Colonic mucosa (tissue), 4 donors: ENCODE measurements at places on chromosomes 1 and 21.

DNA sequence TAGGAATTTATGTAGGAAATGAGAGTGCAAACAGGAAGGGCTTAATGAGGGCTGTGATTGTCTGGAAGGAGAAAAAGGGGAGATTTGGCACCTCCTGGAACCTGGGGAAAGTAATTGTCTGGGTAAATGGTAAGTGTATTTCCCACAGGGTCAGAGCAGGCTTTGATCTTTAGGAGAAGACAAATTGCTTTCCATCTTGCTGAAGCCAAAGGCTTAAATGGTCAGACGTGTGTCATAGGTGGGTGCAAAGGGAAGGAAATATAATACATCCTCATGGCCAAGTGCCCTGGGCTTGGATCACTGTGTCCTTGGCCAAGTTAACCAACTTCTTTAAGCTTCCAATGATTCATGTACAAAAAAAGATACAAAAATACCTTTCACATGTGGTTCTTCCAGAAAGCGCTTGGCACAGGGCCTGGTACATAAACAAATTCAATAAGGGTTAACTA is 1.3 kb upstream of the DUSP23 start:
- no peak for DNase-seq

DNA sequence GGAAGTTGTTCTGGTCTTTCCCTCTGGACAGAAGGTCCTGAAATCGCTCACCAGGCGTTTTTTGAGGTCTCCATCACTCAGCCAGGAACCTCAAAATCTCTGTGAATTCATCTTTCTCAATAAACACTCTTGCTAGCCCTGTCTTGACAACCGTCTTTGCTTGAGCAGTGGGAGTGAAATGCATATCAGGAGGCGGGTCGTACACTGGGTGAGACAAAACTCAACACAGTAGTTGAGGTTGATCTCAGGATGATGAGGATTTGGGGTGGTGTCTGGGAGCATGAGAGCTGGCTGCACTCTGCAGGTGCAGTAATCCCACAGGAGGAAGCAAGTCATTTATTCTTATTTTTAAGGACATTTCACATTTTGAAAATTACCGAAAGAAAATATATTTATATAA is 1.9 kb downstream of the GPR25 start:
- DNase-seq: no peak

GRCh38 chr1:26399034-26399433 is 11.6 kb upstream of the LIN28A start:
- no peak for DNase-seq

GRCh38 chr21:37370152-37371040 is 3.8 kb downstream of the DYRK1A start:
- no peak for DNase-seq

- no peak for DNase-seq
These were observed 120.0 kb downstream of the PGBD5 start for GRCh38 chr1:230306169-230306568.

- DNase-seq: no peak
These were observed 181.0 kb downstream of the DISC1 start for GRCh38 chr1:231807541-231807940.

GRCh38 chr1:63950023-63950422 is 176.2 kb downstream of the ROR1 start:
- DNase-seq: peak; percentile 20

GRCh38 chr1:153963850-153964331 is 554 bp upstream of the SLC39A1 start:
- peak; percentile 70 for DNase-seq

DNA sequence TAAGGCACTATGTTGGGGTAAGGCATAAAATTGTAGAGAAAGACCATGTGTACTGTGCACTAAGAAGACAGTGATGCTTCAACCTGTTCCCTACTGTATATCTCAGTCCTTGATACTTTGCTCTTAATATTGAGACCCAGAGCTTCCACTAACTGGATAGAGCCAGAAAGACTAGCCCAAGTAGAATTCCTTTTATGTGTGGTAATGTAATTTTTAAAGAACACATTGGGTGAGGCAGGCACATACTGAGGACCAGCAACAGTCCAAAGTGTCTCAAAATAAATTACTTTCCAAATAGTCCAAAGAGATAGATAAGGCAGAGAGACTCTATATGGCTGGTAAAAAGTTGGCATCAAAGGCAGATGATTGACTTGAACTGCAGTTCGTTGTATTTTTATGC is 31.4 kb upstream of the MROH9 start:
- DNase-seq: no peak

DNA sequence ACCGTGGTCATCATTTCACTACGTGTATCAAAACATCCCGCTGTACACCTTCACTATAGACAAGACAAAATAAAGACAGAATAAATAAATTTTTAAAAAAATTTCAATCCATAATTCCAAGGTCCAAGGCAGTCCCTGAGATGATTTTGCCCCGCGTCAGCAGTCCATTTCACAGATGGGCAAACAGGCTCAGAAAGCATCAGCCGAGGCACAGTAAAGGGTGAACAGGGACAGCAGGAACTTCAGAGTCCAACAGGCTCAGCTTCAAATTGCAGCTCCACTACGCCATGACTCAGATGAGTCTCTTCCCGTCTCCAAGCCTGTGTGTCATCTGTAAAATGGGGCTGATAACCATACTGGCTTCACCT is 15.0 kb downstream of the MATN1 start:
- DNase-seq: no peak

DNA sequence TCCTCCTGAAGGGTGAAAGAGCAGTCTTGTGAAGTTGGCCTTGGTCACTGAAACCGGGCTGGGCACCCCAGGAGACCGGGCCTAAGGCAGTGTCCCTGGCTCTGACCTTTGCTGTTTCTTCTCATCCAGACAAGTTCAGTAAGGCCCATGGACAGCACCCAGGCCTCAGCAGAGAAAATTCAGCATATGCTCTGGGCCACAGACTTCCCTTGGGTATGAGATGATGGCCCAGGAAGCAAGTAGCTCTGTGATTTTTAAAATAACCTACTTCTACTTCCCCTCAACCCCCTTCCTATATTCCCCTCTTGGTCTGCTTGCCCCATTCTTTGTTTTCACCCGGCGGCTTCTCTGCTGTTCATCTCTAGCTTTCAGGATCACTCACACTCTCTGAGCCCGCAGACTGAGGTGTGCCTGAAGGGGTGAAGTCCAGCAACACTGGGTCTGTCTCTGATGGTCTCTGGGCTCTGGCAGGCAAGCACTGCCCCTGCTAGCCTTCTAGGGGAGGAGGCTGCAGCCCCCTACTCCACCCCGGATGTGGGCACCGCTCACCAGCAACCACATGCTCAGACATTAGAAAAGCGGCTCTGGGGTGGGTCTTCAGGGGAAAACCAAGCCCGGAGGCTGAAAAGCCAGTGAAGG is 2.9 kb upstream of the GPR25 start:
- DNase-seq: no peak

DNA sequence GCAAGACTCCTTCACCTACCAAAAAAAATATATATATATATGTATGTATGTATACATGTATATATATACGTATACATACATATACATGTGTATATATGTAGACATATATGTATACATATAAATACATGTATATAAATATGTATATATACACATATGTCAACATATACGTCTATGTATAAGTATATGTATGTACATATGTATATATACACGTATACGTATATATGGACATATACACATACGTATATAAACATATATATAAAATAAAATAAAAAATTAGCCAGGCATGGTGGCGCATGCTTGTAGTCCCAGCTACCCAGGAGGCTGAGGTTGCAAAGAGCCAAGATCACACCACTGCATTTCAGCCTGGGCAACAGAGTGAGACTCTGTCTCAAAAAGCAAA is 31.6 kb downstream of the BRWD1 start:
- no peak for DNase-seq

DNA sequence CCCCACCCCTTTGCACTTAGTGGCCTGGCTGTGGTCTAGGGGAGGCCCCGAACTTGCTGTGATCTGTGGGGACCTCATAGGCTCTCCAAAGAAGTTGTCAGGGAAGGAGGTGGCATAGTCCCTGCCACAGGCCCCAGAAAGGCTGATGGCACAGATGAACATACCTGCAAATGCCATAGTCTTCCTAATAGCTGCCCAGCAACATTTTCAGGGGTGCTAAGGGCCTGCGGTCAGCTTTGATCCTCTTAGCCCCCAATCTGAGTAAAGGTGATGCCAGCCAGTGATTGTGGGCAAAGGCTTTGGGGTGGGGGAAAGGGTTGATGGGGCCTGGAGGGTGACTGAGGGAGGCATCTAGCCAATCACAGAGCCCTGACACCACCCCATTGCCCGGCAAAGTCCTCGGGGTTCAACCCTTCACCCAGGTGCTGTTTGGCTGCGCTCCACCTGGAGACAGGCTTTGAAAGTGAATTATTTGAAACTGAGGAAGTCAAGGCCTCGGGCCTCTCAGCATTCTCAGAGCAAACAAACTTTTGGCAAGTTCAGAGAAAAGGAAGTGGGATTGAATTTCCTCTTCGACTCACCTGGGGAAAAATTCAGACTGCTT is 35.8 kb downstream of the PAX7 start:
- DNase-seq: peak; percentile 74

- no peak for DNase-seq
These were observed 32.4 kb downstream of the SLC19A1 start for GRCh38 chr21:45509566-45510465.

- DNase-seq: no peak
These were observed 26.8 kb downstream of the CCN1 start for GRCh38 chr1:85607126-85607920.

DNA sequence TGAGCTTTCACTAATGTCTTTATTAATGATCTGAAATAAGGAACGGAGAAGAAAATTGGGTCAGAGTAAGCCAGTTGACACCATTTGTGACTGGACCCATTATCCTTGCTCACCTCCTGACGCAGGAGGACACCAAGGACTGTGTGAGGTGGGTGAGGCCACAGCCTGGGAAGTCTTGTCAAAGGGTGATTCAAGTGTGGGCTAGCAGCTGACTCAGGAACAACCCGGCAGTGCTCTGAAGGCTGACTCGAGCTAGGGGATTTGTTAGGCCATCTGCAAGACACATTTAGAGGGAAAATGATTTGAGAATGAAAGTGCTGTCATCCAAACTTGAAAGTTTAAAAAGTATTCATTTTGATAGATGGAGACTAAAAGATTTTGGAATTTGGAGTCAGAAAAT is 21.2 kb downstream of the PRRX1 start:
- no peak for DNase-seq

GRCh38 chr1:150159550-150159949 is 9.8 kb downstream of the PLEKHO1 start:
- no peak for DNase-seq

GRCh38 chr1:203168256-203168786 is 7.3 kb downstream of the MYBPH start:
- no peak for DNase-seq

DNA sequence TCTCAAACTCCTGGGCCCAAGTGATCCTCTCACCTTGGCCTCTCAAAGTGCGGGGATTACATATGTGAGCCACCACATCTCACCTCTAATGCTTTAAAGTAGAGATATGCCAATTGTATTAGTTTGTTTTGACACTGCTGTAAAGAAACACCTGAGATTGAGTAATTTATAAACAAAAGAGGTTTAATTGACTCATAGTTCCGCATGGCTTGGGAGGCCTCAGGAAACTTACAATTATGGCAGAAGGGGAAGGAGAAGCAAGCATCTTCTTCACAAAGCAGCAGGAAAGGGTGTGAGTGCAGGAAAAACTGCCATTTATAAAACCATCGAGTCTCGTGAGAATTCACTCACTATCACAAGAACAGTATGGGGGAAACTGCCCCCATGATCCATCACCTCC is 3.5 kb upstream of the MYCL start:
- DNase-seq: no peak

DNA sequence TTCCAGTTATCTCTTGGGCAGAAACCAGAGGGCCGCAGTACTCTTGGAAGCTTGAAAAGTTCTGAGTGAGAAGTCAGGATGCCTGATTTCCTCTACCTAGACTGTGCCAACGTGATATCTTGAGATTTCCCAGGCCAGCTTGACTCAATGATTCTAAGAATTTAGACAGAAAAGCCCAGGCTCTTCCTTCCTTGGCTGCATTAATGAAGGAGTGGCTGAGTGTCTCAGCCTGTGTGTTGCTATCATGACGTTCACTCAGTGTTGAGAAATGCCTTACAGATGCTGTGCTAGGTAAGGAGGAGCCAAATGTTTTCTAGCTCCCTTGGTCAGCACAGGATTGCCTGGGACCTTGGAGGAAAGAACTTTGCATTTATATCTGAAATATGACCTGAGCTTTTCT is 454.1 kb upstream of the USP24 start:
- DNase-seq: no peak

- DNase-seq: no peak
These were observed 31.6 kb upstream of the SSBP3 start for GRCh38 chr1:54437783-54438182.

- no peak for DNase-seq
These were observed 2.6 kb downstream of the KCNAB2 start for GRCh38 chr1:6048179-6048867.

GRCh38 chr1:38992412-38993111 is 1.5 kb downstream of the AKIRIN1 start:
- DNase-seq: no peak

DNA sequence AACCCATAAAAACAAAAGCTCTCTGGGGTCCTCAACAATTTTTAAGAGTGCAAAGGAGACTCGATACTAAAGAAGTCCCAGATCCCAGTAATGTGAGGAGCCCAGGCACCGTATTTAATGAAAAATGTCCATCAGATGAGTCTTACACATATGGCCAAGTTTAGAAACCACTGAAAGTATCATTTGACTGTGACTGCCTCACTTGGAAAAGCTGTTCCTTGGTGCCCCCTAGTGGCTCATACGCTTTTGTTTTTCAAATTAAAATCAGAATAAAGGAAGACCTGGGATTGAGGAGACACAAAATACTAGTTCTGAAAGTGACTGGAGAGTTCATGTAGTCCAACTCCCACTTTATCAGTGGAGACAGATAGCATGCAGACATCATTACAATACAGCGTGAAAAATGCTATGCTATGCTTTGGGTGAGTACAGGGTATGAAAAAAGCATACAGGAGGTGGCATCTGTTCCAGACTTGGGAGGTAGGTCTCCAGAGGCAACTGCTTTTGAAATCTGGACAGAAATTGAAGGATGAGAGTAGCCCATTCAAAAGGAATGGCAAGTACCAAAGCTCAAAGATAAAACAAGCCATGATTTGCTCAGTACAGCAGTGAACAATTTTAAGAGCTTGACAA is 33.8 kb downstream of the GDAP2 start:
- DNase-seq: peak; percentile 75

DNA sequence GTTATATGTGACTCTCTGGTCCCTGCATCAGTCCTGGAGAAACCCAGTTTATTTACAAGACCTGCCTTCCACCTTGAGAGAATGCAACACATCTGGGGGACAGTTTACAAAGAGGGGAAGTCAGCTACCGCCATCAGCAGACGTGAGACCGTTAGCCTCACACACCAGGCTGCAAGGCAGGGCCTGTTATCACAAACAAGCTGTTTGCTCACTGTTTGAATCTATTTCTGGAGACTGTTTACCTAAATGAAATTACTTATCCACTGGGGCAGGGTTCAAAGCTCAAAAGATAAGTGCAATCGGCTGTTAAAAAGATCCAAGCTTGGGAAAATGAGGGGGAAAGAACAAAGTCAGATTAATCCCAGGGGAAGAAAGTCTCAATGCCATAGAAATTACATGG is 134.4 kb downstream of the ZNF281 start:
- DNase-seq: no peak
